ENCODE measurements at places on chromosomes 4 and X.

DNA sequence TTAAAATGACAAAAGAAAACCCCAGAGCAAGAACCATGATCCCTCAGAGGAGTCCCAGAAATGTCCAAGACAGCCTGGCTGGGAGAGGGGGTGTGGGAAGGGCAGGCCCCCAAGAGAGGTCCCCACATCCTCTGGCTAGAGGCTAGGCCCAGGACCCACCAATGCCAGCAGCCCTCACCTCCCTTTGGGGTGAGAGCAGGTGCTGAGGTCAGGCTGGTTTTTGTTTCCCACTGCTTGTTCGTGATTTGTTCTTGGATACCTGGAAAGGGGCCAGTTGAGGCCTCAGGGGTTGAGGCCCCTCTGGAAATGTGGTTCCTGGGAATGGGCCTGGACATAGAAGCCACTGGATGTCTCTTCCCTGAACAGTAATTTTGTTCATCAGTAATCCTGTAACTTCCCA is 2.3 kb upstream of the GRSF1 start:
- DNase-seq: no peak

- DNase-seq: no peak
These were observed 254.5 kb downstream of the SPRY1 start for GRCh38 chr4:123651066-123651465.

- no peak for DNase-seq
These were observed 40.6 kb downstream of the MRPL1 start for GRCh38 chr4:77903186-77903585.

GRCh38 chr4:90960433-90960832 is 833.2 kb downstream of the CCSER1 start:
- DNase-seq: no peak

DNA sequence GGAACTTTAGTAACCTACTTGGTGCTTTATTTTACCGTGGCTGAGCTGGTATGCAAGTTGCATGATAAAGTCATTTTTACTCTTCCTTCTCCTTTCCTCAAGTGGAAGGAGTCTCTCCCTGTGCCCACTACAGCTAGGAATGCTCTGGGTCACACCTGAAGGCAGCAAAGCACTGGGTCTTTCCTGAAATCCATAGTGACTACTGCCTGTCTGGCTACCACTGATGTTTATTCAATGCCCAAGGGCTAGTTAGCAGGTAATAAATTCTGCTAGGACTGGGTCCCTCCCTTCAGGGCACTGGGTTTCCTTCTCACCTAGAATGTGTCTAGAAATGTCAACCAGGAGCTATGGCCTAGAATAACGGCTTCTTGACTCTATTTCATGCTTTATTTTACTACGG is 1081.4 kb downstream of the FAT4 start:
- no peak for DNase-seq

DNA sequence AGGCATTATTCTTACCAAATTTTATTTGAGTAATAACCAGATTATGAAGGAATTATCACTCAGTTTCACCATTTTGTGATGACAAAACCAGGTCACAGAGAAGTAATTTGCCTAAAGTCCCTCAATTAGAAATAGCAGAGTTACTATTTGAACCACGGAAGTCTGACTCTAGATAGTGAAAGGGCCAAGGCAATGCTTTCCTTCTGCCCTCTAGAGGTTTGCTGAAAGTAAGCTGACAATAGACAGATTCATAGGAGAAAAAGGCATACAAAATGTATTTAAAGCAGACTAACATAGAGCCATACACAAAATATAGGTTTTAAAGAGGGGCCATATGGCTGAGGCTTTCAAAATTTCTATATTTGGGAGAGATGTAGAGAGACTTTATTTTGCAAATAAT is 43.1 kb downstream of the CXXC4 start:
- DNase-seq: no peak

GRCh38 chr4:151568966-151569365 is 160.0 kb downstream of the FHIP1A start:
- no peak for DNase-seq

DNA sequence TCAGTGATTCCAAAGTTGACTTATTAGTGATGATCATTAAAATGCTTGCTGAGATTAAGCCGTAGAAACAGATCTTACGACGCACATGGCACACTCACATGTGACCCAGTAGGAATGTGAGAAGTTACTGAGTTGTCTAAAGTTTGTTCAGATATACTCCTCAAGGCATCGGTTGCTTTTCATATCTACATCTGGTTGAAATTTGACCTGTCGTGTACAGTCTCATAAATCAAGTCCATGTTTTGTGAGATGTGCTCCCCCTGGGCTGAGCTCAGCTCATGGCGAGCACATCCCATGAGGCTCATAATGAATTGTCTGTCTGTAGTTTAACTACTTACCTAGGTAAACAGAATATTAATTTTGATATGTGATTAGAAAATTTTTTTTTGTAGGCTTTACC is 67.0 kb downstream of the TNIP2 start:
- DNase-seq: no peak

DNA sequence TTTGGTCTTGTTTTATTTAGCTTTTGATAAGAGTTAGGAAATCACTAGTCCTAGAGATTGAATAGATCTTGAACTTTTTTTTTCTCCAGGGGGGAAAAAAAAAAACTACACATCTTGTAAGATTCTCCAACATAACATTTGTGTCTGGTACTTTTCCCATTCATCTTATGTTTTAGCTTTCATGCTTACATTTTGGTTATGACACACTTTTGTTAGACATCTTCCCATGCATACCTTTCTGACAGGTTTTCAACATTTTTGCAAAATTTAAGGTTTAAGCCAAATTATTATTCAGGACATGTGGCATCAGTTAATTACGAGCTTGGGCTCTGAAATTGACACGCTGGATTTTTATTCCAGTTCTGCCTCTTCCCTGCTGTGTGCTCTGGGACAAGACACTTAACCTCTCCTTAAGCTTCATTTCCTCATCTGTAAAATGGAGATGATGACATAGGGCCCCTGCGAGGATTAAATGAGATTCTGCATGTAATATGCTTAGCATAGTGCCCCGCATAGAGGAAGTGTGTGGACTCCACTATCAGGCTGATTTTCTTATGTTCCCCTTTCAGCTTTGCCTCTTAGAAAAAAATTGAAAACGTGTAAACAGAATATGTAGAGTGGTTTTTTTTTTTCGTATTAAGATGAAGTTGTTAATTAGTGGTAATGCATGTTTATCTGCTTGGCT is 5.3 kb downstream of the KIT start:
- no peak for DNase-seq

- no peak for DNase-seq
These were observed 31.7 kb upstream of the MXRA5 start for GRCh38 chrX:3378156-3378555.

DNA sequence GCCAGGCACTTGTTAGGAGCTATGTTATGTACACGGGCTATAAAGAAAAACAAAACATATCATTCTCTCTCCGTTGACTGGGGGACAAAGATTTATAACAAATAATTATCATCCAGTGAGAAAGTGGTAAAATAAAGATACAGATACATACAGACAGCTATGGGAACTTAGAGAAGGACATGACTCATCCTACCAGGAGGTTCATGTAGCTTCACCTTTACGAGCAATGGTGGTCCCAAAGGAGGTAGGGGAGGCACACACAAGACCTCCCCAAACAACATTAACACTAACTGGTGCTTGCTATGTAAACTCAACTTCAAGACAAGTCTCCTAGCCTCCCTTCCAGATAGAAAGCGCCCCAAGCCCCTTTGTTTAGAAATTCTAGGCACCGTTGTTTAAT is 8.9 kb downstream of the AMBN start:
- no peak for DNase-seq

- DNase-seq: no peak
These were observed 104.1 kb upstream of the MCF2 start for GRCh38 chrX:139811942-139812629.

GRCh38 chr4:156665780-156666366 is 305.7 kb downstream of the PDGFC start:
- no peak for DNase-seq

DNA sequence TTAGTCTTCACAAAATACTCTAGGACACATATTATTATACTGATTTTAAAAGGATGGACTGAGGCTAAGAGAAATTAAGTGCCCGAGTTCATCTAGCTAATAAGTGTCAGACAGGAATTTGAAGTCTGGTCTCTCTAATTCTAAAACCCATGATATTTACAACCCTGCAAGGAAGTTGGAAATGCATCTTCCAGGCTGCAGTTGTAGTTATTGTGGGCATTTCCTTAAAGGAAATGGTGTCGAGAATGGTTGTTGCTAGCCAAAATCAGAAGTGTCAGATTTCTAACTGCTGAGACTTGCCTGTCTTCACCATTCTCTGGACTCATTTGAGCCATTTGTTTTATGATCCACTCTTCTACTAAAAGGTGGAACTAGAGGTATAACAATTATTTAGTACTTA is 82.5 kb downstream of the FAT4 start:
- DNase-seq: no peak

DNA sequence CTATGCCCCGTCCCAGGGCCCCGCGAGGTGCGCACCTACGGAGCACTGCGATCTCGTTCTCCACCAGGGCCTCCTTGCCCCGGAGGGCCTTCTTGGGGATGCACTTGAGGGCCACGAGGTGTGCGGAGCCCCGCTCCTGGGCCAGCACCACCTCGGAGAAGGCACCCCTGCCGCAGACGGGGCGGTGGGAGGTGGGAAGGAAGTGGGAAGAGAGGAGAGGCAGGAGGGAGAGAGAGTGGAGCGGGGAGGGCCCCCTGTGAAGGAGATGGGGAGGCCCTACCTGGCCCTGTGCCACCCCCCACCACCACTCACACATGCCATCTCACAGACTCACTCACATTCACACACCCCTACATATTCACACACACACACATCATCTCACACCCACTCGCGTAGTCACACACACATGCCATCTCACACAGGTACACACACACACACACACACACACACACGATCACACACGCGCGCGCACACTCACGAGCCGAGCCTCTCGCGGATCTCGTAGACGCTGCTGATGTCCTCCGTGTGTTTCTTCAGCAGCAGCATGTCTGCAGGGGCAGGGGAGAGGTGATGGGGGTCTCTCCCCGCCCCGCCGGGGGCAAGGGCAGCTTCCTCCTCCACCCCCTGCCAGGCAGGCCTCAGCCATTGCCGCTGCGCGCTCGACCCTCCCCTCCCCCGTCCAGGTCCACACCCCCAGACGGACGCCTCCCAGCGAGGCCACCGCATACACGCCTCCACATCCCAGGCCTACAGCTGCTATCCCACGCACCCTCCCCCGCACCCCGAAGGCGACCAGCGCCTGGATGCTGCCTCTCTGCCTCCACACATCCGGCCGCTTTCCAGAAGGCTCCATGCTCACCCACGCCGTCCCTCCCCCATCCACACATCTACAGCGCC is 834 bp downstream of the PNCK start:
- no peak for DNase-seq

GRCh38 chr4:140238351-140239056 is 84.5 kb upstream of the MAML3 start:
- DNase-seq: no peak

DNA sequence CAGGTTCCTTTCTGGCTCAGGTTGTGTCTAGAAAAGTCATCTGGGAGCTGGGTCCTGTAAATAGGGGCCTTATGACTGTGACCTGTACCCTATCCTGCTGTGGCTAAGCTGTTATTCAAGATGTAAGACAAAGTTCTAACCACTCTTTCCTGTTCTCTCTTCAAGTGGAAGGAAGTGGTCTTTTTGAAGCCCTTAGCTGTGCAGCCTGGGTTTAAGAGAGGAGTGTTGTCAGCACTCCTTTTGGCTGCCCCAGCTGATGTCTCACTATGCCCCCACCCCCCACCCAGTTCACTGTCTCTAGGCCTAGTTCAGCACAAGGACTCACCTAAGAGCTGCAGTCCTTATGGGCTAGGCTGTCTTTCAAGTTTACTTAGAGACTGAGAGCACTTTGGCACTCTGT is 1069.5 kb downstream of the FAM133A start:
- DNase-seq: no peak

DNA sequence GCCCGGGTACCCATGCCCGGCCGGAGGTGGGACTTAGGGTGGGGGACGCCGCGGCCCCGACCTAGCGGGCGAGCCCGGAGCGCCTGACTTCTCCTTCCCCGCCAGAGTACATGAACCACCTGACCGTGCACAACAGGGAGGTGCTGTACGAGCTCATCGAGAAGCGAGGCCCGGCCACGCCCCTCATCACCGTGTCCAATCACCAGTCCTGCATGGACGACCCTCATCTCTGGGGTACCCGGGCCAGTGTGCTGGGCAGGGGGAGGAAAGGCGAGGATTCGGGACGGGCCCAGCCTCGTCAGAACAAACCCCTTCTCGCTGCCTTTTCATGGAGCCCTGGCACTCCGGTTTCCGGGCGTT is 622 bp downstream of the TAFAZZIN start:
- DNase-seq: peak; percentile 59

DNA sequence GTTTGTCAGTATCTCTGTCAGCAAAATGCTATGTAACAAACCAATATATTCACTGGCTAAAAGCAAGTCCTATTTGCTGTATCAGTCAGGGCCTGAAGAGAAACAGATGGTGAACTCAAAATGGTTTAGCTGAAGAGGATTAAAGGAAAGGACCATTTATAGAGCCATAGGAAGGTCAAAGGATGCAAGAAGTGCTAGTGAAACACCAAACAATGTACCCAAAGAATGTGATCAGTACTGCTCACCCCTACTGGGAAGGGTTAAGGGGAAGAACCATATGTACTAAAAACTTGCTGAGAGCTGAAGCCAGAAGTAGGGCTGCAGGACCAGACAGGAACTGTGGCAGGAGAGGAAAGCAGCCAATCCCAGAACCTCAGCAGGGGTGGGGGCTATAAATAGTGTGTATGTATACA is 479.3 kb downstream of the INPP4B start:
- DNase-seq: no peak

DNA sequence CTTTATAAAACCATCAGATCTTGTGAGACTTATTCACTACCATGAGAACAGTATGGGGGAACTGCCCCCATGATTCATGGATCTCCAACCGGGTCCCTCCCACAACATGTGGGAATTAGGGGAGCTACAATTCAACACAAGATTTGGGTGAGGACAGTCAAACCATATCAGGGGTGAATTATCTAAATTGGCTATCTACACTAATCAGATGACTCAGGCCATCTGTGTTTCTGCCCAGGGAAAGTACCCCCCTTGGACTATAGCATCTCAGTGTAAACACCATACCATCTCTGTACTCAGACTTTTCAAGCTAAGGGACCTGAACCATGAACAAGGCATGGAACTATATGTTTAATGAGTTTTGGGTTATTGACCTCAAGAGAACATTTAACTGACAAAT is 76.8 kb downstream of the LNX1 start:
- no peak for DNase-seq

DNA sequence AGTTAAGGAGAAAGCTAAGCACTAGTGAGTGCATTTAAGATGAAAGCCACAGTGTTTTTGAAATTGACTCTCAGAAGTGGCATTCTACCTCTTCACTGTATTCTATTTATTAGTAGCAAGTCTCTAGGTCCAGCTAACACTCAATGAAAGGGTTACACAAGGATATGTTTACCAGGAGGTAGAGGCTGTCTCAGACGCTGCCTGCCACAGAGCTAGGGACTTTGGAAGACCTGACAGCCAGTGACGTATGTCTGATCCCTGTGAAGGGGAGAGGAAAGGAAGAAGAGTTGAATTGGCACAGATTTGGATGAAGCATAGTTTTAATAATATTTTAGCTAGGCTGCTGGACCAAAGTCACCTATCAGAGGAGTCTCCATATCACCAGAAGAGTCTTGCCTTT is 36.5 kb upstream of the KLHL2 start:
- no peak for DNase-seq

- DNase-seq: no peak
These were observed 145.6 kb downstream of the RAP1GDS1 start for GRCh38 chr4:98406819-98407218.
